Sigmoid colon (tissue), 7 donors: ENCODE measurements at places on chromosomes 11 and 22. TPM values are rescaled to one million over a fixed set of nuclear protein-coding genes. Genes with fewer than 3 reads are reported as not detected.

A4GALT gene
- 17.3 TPM for polyA plus RNA-seq

C1QTNF6 gene
- polyA plus RNA-seq, result 1.8 TPM

HTR3A gene
- not detected for polyA plus RNA-seq

FLRT1 gene
- polyA plus RNA-seq, result not detected
